ENCODE measurements at places on chromosomes 7 and 10.
A peak's percentile ranks its signal among the peaks of the same experiment; 100 is the strongest.

DNA sequence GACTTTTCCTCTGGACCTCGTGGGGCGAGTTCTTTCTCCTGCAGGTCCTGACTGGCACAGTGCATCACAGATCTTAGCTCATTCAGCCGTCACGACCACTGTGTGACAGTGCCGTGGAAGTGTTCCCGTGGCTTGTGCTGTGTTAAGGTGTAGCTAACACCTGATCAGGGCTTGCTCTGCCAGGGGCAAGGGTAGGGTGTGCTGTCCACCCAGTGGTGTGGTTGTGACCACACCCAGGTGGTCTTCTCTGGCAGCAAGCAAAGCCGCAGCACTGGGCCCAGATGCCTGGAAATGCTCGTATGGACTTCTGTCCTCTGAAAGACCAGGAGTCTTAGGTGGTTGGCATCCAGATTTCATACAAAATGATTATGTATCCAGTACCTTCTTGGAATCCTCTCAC lies 86.2 kb downstream of the GLRX3 start:
- DNase-seq, result no peak

- DNase-seq, result no peak
Observed at GRCh38 chr7:77450613-77451012, 34.5 kb upstream of the GSAP start.

GRCh38 chr7:38169847-38170246 lies 8.2 kb upstream of the STARD3NL start:
- DNase-seq, result no peak

DNA sequence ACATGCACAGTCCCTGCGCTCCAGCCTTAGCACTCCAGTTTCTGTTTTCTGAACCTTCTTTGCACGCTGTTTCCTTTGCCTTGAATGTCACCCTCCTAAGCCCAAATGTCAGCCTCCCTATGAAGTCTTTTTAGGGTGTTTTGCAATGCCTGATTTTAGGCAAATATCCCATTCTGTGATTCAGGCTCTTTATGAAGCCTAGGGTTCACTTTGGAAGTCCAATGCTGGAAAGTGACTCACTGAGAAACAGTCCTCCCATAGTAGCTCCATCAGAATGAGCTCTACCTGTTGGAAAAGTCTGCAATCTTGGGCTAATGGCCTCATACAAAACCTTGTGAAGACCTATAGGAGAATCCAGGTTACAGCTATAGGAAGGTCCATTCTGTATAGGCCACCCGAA lies 5.3 kb downstream of the LAMB4 start:
- DNase-seq, result no peak

- no peak for DNase-seq
Observed at GRCh38 chr10:79380946-79381721, 33.9 kb downstream of the PPIF start.

DNA sequence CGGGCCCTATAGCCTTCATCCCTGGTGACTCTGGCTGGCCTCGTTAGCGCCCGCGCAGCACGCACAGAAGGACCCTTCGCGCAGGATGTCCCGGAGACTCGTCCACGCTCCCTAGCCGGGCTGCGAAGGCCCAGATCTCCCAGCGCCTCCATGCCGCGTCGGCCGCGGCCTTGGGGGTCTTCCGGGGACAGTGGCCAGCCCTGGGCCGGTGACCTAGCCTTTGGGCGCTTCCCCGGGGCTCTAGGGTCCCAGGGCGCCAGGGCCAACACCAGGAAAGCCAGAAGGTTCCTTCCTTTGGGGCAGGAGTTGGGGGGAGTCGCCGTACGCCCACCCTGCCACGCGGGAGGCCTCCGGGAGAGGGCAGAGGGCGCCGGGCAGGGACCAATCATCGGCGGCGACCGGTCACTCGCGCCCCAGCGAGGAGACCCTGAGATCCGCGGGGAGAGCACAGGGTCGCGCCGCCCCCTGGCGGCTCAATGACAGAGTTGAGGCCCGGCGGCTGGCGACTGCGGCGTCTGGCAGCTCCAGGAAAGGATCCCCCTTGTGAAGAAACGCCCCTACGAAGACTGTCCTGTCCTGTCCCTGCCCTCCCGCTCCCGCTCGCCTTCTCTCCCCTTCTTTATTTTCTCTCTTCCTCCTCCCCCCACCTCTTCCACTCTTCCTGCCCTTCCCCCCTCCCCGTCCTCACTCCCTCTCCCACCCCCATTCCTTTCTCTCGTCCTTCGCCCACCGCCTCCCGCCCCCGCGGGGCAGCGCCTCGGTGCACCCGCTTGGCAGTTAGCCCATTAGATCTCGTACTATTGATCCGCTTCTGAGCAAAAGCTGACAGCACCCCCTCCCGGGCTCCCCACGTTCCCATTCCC lies 62.3 kb upstream of the LBX1 start:
- DNase-seq, result peak; percentile 40

- no peak for DNase-seq
Observed at GRCh38 chr7:155303039-155303593, 5.4 kb downstream of the INSIG1 start.

GRCh38 chr10:78565841-78566240 lies 502.9 kb upstream of the ZMIZ1 start:
- DNase-seq, result no peak

DNA sequence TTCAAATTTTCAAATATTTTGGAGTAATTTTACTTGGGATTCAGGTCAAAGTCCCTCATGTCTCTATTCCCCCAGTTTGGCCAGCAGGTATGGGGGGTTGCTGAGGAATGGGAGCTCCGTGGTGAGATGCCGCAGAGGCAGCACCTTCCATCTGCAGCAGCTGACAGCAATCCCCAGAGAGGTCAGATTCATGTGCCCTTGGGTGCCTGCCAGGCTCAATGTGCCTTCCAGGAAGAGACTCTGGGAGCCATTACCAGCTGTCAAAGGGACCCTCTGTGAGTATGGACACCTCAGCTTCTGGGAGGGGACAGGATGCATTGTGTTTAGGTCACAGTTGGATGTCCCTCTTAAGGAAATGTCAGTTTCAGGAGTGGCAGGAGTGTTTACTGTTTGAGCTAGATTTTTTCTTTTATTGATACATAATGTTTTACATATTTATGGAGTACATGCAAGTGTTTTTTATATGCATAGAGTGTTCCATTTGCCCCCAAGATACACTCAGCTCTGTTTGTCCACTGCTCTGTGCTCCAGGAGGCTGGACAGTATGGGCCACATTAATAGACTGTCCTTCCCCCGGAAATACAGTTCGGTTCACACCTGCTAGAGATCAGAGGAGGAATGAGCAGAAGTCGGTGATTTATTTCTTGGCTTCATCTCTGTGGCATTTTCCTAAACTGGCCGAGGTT lies 75.3 kb upstream of the GRB10 start:
- DNase-seq, result no peak

- no peak for DNase-seq
Observed at GRCh38 chr7:2477447-2478398, 1.5 kb upstream of the GRIFIN start.

DNA sequence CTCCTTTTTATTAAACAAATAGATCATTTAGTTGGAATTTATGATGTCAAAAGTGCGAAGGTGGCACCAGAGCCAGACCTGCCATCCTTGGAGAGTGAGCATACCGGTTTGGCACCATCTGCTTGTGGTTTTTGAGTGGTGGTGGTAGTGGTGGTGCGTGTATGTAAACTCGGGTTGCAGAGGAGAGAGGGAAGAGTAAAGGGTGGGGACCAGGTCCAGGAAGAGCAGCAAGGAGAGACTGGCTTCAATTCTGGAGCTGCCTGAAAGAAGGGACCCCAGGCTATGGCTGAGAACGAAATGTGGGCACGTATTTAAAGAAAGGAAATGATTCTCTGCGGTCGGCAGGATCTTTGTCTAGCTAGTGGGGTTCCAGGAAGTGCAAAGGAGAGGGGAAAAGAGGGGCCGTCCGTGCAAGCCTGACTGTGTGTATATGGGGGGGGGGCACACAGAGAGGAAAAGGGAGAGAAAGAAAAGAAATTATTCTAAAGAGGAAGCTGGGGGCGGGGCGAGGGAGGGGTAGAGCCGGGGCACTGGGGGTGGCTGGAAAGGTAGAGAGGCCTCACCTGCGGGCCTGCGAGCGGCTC lies 448 bp upstream of the GOLGA7B start:
- peak; percentile 26 for DNase-seq
